Ovary (tissue), 10 donors: ENCODE measurements at places on chromosomes 6 and 20. TPM values are rescaled to one million over a fixed set of nuclear protein-coding genes. Genes with fewer than 3 reads are reported as not detected.

GRCh38 chr6:52499026-52499425, 77.8 kb downstream of the TRAM2 start:
- no peak for DNase-seq

DNA sequence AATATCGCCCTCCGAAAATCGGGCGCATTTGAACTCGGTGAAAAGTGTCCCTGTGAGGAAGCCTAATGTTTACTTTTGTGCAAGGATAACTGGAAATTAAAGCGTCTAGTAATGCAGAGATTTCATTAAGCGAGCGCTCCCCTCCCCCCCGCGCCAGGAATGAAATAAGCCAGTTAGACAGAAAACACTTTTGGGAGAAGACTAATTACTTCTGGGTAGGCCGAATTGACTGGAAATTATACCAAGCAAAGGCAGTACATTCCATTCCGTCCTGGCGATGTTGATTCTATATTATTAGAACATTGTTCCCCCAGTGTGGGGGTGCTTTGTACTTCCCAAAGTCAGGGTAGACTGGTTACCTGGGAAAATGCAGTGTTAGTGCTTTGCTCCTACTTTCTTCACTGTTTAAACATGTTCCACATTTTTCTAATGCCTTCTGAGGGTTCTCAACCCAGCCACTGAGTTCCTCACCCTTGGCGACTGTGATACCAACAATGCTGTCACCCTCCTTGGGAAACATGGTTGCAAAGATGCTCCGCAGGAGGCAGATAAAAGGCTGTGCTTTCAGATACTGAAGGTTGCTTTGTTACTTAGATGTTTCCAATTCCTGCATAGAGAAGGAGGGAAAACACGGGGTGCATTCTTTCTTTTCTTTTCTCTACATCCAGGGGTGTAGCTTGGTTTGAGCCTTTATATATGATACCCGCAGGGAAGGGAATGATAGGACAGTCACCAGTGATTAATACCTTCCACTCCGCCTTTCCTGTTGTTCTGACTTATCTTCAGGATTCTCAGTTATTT, 2.6 kb downstream of the GJA1 start:
- peak; percentile 50 for DNase-seq

EEF1A2 gene
- total RNA-seq = 0.57 TPM

GRCh38 chr20:37353285-37353849, 7.4 kb downstream of the SRC start:
- no peak for DNase-seq

- DNase-seq = no peak
These were observed 134.9 kb upstream of the STMND1 start for GRCh38 chr6:16966791-16967469.

ZNF311 gene
- 0.48 TPM for total RNA-seq

DNA sequence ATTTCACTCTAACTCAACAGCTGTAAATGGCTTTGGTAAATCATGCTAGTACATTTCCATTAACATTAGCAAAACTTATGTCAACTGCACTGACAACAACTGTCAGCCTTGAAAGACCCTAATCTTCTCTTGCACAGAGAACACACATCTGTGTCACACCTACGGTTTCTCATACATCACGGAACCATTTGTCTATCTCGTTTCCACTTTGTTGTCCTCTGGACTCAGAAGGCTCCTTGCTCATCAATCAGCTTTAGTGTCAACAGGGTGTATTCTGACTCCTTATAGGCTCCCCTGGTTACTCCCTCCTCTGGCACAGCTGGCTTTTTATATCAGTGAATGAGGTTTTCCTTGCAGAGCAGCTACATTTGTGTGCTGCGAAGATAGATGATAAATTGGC, 49.3 kb downstream of the CD83 start:
- DNase-seq = no peak

DNA sequence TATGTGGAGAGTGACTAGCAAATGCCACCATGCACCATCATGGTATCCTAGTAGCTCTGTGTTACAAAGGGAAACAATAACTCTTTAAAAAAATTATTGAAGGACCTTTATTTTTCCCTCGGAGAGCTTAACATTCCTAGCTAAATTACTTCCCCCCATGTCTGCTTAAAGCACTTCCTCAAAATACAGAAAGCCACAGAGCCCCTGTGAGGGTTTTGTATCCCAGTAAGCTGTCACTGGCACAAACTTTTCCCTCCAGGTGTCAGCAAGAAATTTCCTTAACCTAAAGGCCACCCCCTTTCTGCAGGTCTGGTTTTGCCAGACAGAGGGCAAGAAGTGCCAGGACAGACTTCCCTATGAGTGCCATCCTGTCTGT, 340.0 kb upstream of the PRDM1 start:
- no peak for DNase-seq

HRH3 gene
- not detected for total RNA-seq

GRCh38 chr6:169251371-169251802, 2.3 kb downstream of the THBS2 start:
- no peak for DNase-seq

GRCh38 chr6:151027936-151028838, 162.7 kb downstream of the MTHFD1L start:
- DNase-seq = no peak

RSPH4A gene
- total RNA-seq = 2.3 TPM

EZR gene
- total RNA-seq = 78.4 TPM

- peak; percentile 59 for DNase-seq
These were observed 114.5 kb upstream of the SOX4 start for GRCh38 chr6:21478883-21479539.

- no peak for DNase-seq
These were observed 105.3 kb upstream of the BMP5 start for GRCh38 chr6:55980627-55981211.

GRCh38 chr6:39274471-39274870, 39.7 kb downstream of the KCNK17 start:
- DNase-seq = no peak

- DNase-seq = no peak
These were observed 8.5 kb downstream of the ENPP4 start for GRCh38 chr6:46138281-46138680.

LGSN gene
- total RNA-seq = not detected

EGFL8 gene
- total RNA-seq = 19.3 TPM

RAB44 gene
- total RNA-seq = 0.12 TPM

RNF39 gene
- total RNA-seq = 0.83 TPM

- no peak for DNase-seq
These were observed 8.9 kb downstream of the GNMT start for GRCh38 chr6:42969431-42969830.
